ENCODE measurements at places on chromosomes 2 and 18. TPM values are rescaled to one million over a fixed set of nuclear protein-coding genes. Genes with fewer than 3 reads are reported as not detected.

DNA sequence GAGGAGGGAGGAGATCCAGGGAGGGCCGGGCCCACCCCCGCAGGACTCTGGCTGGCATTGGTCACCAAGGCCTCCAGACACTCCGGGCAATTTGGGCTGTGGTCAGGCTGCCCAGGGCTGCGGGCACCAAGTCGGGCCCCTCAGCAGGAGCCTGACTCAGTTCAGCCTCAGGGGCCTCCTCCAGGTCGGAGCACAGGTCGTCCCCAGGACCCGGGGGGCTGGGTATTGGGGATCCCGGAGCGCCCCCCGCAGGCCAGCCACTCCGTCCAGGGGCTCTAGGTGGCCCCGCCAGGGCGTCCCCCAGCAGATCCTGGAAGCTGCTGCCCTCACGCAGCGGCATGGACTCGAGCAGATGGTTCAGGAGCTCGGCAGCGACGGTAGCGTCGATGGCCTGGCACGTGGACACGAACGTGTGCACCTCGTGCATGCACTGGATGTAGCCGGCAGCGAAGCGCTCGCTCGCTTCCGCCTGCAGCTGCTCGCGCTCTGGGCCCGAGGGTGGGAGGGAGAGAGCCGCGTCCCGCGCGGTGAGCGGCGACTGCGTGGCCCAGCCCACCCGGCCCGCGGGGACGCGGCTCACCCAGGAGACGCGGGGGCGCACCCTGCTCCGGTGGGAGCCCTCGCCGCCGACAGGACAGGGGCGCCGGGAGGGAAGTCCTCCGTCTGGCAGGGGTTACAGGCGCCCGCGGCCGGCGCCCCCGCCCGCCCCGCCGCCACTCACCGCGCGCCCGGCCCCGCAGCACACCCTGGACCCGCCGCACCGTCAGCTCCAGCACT is 884 bp downstream of the HES6 start:
- no peak for DNase-seq

DNA sequence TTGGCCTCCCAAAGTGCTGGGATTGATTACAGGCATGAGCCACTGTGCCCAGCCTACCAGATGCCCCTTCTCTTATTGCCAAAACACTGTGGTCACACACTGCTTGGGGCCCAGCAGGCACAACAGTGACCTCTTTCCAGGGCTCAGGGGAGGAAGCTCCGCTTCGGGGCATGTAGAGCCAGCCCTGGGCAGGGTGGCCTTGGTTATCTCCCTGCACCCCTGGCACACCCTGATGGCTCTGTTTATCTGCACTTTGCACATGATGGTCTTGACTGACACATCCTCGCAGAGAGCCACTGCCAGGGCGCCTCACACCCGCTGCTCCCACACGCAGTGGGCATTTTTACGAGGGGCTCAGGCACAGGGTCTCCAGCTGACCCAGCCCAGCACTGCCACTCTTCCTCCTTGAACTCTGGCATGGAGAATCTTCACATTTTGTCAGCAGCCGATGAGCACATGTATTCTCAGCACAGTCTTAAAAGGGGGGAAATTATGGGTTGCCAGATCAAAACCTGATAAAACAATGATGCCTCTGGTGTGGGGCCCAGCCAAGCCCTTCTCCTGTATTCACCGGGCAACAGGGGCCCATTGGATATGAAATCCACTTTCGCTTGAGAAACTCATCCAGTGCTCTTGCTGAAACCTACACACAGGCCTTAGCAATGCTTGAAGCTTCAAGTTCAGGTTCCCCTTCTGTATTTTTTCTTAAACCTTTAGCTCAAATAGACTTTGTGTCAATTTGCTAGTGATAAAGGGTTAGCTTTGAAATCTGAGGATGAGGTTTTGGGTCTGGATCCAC is 5.9 kb downstream of the GYPC start:
- DNase-seq, result no peak

GRCh38 chr2:179455172-179455524 is 190.5 kb upstream of the SESTD1 start:
- no peak for DNase-seq

DNA sequence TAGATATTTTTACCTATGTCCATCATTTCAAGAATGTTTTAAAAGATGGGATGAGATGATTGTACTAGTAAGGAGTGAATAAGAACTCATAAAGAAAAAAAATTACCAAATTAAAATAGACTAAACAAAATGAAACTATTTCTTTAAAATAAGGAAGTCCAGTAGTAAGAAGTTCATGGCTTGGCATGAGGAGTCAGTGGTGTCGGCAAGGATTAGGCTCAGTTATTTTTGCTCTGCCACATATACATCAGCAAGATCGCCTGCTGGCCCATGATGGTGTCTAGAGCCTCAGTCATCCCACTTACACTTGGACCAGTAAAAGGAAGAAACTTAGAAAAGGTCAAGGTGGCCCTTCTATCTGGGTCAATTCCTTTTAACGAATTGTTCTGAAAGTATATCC is 300.9 kb upstream of the SLC8A1 start:
- no peak for DNase-seq

DNA sequence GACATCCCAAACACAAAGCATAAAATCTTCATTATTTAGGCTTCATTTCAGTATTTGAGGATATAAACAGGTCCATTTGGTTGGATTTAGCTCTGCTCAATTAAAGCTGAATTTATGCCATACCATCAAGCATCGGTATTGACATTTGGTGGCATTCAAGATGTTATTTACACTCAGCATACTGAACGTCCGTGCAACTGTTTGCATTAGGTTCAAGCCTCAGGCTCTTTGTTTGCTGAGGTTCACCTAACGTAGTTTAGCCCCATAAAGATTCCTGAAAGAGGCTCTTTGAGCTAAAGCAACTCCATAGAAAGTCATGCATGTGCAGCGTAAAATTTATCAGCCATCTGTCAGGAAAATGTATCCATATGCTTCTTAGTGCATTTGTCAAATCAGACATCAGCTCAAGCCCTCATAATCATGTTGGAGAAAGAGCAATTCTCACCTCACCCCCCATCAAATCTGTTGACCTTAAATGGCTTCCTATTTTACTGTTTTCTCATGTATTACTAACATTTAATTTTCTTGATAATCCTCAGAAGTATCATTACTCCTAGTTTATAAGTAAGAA is 366.9 kb downstream of the EPHA4 start:
- DNase-seq, result no peak

PCARE gene
- polyA plus RNA-seq, result not detected

DNA sequence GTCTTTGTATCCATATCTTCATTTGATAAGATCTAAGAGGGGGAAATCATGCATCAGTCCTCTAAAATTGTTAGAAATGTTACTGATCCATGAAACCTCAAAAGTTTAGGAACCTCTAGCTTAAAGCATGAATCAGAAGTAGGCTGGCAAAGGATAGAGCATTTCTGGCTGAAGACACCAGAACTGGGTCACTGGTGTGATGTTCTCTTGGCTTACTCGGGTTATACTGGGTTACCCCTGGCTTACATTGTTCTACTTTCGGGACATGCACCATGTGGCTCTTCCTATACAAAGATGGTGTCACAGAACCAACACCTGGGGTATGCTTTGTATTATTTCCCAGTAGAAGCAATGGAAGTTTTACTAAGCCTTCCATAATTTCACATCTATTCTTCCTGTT is 83.2 kb upstream of the TNP1 start:
- DNase-seq, result no peak

DNA sequence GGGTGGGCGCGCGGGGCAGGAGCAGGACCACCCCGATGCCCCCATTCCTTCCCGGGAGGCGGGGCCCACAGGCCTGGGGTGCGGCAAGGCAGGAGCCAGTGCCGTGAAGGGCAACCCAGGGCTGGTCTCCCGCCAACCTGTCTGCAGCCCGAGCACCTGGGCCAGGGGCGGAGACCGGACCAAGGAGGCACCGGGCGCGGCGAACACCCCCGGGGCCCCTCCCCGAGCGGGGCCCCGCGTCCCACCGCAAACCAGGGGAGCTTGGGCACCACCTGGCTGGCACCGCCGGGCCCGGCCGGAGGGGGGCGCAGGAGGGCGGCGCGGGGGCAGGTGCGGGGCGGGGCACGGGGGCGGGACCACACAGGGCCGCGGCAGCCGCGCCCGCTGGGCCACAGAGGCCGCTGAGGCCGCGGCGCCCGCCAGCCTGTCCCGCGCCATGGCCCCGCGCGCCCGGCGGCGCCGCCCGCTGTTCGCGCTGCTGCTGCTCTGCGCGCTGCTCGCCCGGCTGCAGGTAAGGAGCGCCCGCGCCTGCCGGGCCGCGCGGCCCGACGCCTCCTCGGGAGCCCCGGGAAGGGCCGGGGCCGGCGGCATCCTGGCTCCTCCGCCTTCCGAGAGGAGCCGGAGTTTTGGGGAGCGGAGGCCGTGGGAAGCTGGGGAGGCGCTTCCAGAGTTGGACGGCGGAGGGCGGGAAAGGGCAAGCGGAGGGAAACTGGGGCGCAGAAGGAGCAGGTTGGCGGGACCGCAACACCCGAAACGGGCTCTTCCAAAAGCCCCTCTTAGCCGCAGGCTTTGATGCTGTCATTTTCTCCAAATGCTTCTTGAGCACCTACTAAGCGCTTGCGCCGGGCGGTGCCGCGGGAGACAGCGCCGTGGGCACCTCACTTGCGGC is at the start of gene TNFRSF11A:
TNFRSF11A (plus strand) TSS at position 394 of the 889 bp plus-strand sequence; CDS start at position 437, 43 bp downstream.
- no peak for DNase-seq

DNA sequence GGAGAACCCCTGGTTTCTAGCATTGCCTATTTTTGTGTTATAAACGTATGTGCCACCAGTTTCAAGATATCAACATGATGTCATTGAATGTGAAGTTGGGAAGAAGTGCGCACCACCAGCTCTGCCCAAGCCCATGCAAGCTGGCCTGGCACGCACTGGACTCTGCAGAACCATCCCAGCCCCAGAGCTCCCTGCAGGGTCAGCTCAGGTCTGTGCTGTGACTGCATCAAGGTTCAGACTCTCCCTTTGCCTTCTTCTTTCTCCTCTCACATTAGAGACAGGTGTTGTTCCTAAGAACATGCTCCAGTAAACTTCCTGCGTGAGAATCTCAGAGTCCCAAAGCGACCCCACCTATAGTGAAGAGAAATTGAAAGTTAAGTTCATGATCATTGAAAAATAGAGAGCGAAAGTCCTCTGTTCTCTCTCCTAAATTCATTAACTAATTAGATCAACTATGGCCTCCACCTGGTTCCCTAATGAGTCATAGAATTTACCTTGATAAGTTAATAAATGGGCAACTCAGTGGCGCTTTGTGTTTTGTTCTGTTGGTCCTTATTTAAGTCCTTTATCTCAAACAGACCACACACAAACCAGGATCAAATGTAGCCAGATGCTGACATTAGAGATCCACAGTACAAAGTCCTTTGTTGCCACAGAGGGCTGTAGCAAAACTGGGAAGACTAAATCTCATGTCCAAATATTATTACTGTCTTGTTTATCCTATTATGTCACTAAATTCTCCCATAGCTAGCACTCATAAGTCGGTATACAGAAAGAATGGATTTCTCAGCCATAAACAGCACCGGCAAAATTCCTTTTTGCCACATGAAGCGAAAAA is 432.3 kb downstream of the STK39 start:
- no peak for DNase-seq

DNA sequence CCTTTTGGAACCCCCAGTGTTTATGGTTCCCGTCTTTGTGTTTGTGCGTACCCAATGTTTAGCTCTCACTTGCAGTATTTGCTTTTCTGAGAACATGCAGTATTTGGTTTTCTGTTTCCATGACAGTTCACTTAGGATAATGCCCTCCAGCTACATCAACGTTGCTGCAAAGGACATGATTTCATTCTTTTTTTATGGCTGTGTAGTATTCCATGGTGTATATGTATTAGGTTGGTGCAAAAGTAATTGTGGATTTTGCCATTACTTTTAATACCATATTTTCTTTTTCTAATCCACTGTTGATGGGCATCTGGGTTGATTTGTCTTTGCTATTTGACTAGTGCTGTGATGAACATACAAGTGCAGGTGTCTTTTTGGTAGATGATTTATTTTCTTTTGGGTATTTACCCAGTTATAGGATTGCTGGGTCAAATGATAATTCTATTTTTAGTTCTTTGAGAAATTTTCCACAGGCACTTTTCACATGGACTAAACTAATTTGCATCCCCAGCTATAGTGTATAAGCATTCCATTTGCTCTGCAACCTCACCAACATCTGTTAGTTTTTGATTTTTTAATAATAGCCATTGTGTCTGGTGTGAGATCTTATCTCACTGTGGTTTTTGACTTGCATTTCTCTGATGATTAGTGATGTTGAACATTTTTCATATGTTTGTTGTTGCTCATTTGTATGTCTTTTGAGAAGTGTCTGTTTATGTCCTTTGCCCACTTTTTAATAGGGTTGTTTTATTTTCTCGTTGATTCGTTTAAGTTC is 63.6 kb downstream of the CERS6 start:
- DNase-seq, result no peak

- no peak for DNase-seq
These were observed 102.1 kb upstream of the HS6ST1 start for GRCh38 chr2:128420776-128421175.

EVX2 gene
- not detected for polyA plus RNA-seq

DNA sequence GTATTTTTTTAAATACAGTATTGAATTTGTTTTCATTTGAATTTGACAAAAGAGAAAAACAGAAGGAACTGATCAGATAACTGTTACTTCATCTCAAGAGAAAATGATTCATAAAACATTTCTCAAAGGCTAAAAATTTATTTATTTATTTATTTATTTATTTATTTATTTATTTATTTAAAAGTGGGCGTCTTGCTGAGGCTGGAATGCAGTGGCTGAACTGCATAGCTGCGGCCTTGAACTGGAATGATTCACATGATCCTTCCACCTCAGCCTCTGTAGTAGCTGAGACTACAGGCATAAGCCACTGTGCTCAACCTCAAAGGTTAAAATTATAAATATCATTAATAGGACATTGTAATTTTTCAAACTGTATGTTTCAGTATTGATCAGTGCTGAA is 4.5 kb upstream of the PUM2 start:
- no peak for DNase-seq

- DNase-seq, result no peak
These were observed 199.6 kb downstream of the PRKCE start for GRCh38 chr2:45851111-45851510.

DNA sequence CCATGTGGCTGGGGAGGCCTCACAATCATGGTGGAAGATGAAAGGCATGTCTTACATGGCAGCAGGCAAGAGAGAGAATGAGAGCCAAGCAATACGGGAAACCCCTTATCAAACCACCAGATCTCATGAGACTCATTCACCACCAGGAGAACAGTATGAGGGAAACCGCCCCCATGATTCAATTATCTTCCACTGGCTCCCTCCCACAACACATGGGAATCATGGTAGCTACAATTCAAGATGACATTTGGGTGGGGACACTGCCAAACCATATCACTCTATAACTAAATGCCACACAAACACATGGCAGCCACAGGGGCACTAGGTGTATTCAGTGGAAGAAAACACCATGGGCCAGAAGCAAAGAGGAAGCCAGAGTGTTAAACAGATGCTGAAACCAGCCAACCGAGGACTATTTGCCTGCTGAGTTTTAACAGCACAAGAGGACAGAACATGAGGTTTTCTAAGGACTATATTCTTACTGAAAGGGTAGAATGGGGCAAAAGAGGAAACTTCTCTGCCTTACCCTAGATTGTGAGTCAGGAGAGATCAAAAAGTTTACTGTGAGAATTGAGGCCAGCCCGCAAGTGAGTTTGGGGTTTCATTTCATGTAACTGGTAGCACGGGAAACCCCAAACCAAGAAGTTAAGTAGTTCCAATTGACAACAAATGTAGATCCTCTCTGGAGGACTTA is 49.2 kb downstream of the SIGLEC15 start:
- DNase-seq, result no peak
